ENCODE measurements at places on chromosomes 2 and 18.

DNA sequence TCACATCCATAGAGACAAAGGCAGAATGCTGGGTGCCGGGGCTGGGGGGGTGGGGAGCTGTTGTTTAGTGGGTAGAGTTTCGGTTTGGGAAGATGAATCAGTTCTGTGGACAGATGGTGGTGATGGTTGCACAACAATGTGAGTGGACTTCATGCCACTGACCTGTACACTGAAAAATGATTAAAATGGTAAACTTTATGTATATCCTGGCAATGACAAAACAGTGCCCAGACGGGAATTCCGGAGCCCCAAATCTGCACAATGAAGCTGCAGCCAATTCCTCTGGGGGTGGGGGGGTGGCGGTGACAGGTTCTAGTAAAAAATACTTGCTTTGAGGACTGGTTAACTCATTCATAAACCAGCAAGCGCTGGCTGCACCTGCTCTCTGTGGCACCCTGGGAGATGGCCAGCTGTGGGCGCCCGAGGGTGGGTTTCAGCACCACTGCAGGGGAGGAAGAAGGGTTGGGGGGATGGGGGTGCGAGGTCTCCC lies 81.8 kb upstream of the HPCAL1 start:
- DNase-seq, result no peak

DNA sequence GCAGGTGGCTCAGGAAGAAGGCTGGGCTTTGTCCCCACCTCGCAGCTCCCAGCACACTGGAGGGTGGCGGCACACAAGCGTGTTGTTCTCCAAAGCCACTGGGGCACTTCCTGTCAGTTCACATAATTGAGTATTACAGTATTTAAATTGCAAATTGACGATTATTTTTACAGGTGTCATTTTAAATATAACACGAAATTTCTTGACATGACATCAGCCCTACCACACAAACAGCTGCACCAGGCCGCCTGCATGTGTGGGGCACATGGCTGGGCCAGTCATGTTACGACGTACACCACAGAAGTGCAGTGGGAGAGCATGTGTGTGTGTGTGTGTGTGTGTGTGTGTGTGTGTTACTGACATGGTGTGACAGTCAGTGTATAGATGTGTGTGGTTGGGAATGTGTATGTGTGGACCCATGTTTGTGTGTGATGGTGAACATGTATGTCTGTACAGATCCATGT lies 155.6 kb downstream of the TTC32 start:
- DNase-seq, result no peak

DNA sequence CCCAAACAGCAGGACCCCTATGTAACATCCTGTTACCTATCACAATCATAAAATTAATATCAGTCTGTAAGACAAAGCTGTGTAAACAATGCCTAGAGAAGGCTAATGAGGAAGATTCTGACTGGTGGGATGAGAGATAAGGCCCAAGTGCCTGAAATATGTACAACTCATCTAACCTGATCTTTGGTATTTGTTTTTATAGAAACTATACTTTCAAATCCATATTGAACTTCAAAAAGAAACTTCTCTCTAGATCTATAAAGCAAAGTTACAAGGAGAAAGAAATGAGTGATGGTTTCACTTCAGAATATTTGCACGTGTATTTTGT lies 36.1 kb upstream of the ITGA4 start:
- no peak for DNase-seq

DNA sequence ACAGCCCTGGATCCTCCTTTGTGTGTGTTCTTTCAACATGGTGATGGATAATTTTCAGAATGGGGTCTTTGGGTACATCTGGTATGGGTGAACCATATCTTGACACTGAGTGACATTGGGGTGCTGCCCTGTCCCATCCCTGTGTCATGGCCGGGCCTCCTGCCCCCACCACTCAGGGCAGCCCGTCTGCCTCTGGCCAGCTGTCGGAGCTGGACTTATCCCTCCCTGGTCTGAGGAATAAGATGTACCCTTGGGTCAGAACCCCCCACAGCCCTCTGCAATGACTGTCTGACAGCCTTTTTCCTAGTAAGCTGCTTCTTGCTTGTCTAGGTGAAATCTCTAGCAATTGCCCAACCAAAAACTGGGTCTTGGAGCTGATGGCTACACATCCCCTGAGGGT lies 142.9 kb downstream of the SH3RF3 start:
- no peak for DNase-seq

- DNase-seq, result no peak
Measured at GRCh38 chr2:44833171-44834069, 108.1 kb upstream of the SIX3 start.

- DNase-seq, result peak; percentile 12
Measured at GRCh38 chr18:58669731-58670378, 1.4 kb upstream of the MALT1 start.

- DNase-seq, result no peak
Measured at GRCh38 chr2:223311889-223312680, 260.1 kb downstream of the KCNE4 start.

DNA sequence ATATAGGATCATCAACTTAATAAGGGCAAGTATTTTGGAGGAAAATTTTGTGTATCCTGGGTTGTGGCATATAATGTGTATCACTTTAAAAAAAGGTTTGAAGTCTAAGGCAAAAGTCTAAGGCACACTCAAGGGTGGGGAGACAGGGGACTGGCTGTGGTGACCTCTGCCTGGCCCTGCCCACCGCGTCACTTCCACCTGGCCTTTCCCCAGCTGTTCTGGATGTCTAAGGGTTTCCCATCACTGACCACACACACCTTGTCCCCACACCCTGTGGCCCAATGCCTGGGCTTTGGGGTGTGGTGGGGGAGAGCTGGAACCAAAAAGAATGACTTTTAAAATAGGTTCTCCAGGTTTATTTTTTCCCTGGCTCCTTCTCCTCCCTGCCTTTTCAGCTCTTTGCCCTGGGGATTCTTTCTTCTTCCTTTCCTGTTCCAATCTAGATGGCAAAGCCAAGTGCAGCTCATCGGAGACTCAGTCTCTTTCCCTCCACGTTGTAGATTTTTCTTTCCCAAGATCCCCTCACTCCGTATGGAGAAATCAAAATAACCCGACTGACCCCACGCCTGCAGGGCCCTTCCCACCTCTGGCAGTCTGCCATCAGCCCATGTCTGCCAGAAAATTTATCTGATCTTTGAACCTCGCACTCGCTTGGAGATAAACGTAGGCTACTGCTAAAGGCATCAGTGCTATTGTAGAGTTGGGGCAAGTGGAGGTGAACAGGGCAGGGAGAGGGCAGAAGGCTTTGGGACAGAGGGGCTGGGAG lies 257.2 kb downstream of the DYSF start:
- DNase-seq, result no peak

DNA sequence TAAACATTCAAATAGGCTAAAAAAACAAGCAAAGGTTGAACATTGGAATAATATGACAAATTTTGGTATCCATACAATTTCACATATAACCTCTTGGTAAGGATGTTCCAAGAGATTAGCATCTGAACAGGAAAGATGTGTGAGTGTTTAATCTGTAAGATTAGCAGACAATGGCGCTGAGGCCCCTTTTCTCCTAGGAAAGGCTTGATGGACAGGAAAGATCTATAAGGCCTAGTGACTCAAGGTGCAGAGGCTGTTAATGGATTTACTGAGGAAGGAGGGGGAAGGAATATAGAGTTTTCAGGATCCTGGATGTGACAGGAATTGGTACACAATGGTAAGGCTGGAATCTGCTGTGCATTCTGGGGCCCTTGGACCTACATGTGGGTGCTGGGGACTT lies 48.1 kb upstream of the SMAD2 start:
- DNase-seq, result no peak

DNA sequence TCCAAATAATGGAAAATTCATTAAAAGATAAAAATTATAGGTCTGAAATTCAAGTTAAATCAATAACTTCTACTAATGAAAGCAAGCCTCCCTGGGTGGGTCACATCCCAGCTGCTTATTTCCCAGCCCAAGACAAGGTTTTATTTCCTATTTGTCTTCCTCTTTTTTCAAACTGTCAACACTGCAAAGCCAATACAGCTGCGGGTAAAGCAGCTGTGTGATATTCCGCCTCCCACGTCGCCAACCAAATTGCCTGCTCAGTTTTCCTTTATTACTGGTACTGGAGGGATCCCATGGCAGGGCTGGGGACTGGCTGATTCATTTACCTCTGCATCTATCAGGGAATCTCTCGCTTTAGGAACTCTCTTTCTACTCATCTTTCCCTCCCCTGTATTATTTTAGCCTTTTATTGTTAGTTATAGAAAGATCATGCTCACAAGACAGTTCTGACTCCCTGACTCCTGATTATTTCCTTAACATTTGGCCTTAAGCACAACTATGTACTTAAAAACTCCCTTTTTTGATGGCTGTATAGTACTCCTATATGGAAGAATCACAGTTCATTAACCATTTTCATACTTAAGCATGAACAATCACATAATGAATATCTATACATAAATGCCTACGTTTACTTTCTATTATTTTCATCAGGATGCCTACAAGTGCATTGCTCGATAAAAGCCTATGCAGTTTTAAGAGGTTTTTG lies 253.1 kb downstream of the CDCA7 start:
- no peak for DNase-seq

GRCh38 chr2:195590861-195591205 lies 66.2 kb upstream of the SLC39A10 start:
- no peak for DNase-seq

- DNase-seq, result no peak
Measured at GRCh38 chr2:8540552-8541055, 141.3 kb upstream of the ID2 start.

DNA sequence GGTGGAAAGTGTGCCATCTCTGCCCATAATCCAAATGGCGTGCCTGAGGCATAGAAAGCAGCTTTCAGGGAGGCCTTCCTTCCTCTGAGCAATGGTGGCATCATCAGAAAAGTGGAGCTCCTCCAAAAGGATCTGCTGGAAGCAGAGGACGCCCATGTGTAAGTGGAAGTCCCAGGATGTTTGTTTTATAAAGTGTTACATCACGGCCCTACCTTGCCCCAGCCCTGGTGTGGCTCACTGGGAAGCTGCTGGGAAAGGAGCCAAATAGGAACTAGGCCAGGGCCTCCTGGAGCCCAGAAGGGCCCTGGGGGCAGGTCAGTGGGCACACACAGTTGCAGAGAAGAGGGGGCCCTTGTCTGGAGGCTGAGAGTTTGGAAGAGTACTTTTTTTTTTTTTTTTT lies 4.2 kb upstream of the ODC1 start:
- no peak for DNase-seq

GRCh38 chr2:97720746-97721145 lies 7.4 kb downstream of the ZAP70 start:
- DNase-seq, result no peak

- DNase-seq, result no peak
Measured at GRCh38 chr2:15177103-15177502, 384.0 kb downstream of the NBAS start.

GRCh38 chr18:12907258-12907925 lies 23.4 kb upstream of the PTPN2 start:
- peak; percentile 61 for DNase-seq

DNA sequence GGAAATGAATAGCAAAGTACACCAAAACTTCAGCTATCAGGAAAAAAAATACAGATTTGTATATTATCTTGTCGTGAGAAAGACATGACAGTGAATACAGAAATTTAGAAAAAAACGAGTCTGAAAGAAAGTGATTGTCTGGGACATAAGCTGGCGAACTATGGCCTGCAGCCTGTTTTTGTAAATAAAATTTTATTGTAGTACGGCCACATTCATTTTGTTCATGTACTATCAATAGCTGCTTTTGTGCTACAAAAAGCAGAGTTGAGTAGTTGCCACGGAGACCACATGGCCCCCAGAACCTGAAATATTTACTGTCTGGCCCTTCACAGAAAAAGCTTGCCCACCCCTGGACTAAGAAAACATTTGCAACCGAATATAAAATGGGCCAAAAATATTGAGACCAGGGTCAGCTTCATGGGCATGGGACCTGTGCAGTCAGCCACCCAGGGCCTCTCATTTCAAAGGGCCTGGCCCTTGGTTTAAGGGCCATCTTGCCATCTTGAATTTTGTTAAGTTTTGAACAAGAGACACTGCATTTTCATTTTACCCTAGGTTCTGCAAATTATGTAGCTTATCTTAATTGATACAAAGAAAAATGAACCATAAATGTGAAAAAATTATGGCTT lies 17.9 kb downstream of the ANTXR1 start:
- no peak for DNase-seq

DNA sequence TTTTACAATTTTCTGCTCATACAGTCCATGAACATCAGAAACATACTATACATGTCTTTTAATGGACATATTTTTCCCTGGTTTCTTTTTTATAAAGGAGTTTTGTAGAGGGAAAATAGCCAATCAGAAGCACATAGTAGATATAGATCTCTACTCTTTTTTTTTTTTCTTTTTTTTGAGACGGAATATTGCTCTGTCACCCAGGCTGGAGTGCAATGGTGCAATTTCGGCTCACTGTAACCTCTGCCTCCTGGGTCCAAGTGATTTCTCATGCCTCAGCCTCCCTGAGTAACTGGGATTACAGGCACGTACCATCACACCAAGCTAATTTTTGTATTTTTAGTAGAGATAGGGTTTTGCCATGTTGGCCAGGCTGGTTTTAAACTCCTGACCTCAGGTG lies 83.2 kb upstream of the MGAT5 start:
- DNase-seq, result no peak

DNA sequence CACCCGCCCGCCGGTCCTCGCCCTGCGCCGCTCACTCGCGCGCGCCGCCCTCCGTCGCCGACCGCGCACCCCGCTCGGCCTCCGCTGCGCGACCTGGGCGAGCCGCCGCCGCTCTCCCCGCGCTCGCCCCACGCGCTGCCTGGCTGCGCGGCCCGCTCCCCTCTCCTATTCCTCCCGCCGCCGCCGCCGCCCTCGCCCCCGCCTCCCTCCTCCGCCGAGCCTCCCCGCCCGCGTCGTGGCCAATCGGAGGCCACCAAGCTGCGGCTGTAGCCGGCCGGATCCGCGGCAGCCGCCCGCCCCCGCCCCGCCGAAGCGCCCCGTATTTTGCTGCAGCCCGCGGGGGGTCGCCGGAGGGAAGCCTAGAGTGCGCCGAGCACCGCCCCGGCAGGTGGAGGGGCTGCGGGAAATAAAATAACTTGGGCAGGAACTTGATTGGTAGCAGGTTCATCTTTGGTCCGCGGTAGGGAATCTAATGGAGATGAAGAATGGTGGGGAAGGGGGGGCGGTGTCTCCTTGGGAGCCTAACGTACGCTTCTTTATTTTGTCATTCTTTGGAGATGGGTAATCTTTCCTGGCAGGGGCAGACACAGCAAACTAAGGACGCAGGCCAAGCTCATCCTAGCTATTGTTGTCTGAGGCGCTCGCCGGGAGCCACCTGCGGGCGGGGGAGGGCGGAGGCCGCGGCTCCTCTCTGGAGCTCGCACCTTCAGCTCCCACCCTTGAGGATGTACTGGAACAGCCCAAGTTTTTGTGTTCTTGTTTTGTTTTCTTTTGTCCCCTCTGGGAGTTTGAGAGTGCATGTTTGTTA lies 1.1 kb upstream of the CDH2 start:
- DNase-seq, result peak; percentile 46

GRCh38 chr2:85888020-85888683 lies 638 bp downstream of the ST3GAL5 start:
- DNase-seq, result peak; percentile 35

- DNase-seq, result no peak
Measured at GRCh38 chr2:71893646-71894045, 254.0 kb downstream of the CYP26B1 start.

Measured in endothelial cell of umbilical vein (primary cell).